ENCODE measurements at places on chromosomes 5 and 9.

- DNase-seq: no peak
Observed at GRCh38 chr9:113349445-113350094, at the start of gene BSPRY. TSS of gene BSPRY (plus strand) at chr9:113349541. CDS start at chr9:113349580, 39 bp downstream.

- no peak for DNase-seq
Observed at GRCh38 chr5:122649080-122649479, 125.8 kb upstream of the SNX2 start.

- DNase-seq: no peak
Observed at GRCh38 chr5:164127527-164127926, 622.1 kb downstream of the MAT2B start.

DNA sequence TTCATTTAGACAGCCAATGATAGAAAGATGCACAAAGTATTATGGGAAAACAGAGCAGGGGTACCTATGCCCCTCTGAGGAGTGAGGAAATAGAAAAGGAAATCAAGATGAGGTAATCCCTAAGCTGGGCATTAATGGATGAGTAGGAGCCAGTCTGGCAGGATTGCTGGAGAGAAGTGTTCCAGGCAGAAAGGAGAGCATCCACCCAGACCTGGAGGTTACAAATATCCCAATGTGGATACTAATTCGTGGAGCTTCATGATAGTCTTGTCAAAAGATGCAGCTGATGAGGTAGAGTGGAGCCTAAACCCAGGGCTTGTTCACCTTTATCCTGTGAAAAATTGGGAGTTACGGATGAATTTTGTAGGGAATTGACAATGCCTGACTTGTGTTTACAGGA lies 328.0 kb downstream of the ZNF608 start:
- no peak for DNase-seq

GRCh38 chr5:83400701-83401100 lies 70.8 kb upstream of the VCAN start:
- DNase-seq: no peak

- DNase-seq: no peak
Observed at GRCh38 chr5:131581702-131582101, 53.3 kb downstream of the RAPGEF6 start.

DNA sequence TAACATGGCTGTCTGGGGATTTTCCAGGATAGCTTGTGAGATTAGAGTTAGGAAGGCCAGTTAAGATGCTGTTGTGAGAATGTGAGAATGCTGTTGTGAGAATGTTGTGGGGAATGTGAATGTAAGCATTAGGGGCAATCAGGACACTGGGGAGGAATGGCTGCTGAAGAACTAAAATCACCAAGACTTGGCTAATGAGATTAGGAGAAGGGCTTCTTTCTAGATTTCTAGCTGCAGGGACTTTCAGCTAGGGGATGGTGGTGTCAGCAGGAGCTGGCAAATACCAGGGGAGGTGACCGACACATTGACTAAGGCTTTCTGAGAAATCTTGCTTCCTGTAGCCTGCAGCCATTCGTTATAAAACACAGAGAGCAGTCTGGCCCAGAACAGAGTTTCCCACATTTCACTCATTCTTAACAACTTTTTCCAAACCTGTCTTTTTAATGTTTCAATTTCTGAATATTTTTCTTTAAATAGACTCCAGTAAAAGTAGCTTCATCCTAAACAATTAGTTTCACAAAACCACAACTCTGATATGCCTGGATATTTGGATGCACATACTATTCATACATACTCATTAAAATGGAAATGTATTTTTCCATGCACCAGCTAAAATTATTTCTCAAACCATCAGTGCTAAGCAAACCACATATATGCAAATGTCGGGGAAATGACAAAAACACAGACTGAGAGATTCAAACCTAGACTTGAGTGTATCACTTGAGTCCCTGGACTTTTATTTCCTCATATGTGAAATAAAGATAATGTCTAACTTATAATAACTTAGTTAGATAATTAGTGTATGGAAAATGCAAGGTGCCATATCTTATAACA lies 89.3 kb upstream of the TNC start:
- DNase-seq: no peak

- no peak for DNase-seq
Observed at GRCh38 chr9:69389437-69389995, 64.5 kb downstream of the ENTREP1 start.

- no peak for DNase-seq
Observed at GRCh38 chr9:137752426-137752825, 125.2 kb upstream of the CACNA1B start.

DNA sequence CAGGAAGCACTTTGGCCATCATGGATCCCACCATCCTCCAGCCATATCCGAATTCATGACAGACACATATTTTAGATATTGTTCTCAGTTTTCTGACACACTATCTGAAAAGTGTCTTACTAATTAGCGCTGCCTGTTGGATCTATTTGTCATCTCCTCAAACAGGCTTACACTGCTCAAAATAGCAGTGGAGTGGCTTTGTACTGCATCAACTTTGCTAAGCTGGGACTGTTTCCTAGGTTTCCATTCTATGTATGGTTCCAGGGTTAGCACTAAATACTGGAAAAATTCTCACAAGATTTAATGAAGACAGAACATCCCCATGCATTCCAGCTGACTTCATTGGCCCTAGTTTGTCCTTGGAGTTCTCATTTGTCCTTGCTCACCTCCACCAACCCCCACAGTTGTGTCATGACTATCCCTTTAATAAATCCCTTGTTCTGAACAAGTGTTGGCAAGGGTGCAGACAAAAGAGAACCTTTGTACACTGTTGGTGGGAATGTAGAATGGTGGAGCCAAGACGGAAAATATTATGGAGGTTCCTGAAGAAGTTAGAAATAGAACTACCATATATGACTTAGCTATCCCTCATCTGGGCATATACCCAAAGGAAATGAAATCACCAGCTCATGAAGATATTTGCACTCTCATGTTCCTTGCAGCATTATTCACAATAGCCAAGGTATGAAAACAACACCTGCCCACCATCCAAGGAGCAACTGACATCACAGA lies 136.5 kb upstream of the RAI14 start:
- no peak for DNase-seq

- no peak for DNase-seq
Observed at GRCh38 chr9:127950513-127951289, 13.0 kb upstream of the DPM2 start.

GRCh38 chr9:114363424-114363823 lies 24.4 kb downstream of the AKNA start:
- DNase-seq: no peak

DNA sequence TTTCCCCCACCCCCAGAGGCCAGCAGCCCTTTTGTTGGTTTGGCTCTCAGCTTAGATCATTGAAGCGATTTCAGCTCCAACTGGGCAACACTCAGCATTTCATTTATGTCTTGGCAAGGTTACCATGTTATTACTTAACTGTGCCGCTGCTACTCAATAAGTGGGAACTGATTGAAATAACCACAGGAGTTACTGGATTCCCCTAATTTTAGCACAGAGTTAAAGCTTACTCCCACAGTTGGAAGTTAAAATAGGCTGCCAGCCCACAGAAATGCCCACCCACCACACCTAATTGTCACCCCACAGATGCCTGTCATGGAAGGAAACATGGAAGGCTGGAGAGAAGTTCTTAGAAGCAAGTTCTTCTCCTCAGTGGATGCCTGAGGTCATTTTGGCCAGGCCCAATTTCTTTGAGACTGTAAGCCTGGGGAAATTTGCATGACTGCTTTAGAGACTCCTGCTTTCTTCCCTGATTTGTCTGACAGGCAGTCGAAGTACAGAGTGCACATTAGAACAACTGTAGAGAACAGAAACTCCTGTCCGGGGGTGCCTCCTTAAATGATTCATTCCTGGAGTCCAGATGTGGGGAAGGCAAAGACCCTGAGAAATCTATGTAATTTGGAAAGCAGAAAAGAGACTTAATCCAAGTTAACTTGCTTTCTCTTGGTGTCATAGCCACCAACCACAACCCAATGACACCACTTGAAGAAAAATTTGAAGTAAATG lies 370.0 kb downstream of the ZSWIM6 start:
- DNase-seq: no peak

DNA sequence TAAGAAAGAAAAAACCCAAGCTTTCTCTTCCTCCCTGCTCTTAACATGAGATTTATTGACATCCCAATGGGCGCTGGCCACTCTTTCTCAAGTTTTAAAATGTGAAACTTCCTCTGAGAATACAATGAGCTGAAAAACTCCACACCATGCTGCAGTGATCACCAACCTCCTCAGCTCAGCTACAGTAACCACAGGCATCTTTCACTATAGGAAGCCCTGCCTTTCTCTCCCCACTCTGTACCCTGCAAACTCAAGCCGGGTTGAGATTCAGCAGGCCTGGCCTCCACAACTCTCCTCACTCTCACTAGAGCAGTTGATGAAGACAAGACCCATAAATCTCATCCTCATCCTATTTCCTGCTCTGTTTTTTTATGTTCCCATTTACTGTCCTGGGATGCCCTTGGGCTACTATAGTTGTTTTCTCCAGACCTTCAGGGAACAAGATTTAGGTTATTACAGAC lies 48.3 kb downstream of the SH3TC2 start:
- DNase-seq: no peak

DNA sequence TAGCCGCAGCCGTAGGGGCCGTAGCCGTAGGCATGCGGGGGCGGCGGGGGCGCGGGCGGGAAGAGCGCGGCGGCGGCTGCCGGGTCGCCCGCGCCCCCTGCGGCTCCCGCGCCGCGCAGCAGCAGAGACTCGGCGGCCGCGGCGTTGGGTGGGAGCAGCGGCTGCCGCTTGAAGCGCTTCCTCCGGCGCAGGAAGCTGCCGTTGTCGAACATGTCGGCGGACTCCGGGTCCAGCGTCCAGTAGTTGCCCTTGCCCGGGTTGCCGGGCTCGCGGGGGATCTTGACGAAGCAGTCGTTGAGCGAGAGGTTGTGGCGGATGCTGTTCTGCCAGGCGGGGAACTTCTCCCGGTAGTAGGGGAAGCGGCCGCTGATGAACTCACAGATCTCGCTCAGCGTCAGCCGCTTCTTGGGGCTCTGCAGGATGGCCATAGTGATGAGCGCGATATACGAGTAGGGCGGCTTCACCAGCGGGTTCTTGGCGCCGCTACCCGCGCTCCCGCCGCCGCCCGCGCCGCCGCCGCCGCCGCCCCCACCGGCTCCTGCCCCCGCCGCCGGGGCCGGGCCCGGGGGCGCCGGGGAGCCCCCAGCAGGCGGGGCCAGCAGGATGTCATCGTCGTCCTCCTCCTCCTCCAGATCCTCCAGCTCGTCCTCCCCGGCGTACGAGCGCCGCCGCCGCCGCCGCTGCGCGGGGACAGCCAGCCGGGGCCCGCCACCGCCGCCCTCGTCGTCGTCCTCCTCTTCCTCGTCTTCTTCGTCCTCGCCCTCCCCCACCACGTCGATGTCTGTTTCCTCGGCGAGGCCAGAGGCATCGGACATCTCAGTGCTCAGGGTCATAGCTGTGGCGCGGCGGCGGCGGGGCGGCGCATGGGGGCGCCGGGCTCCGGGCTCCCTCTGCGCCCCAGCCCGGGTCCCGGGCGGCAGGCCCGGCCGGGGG lies 781 bp downstream of the FOXD1 start:
- DNase-seq: no peak

DNA sequence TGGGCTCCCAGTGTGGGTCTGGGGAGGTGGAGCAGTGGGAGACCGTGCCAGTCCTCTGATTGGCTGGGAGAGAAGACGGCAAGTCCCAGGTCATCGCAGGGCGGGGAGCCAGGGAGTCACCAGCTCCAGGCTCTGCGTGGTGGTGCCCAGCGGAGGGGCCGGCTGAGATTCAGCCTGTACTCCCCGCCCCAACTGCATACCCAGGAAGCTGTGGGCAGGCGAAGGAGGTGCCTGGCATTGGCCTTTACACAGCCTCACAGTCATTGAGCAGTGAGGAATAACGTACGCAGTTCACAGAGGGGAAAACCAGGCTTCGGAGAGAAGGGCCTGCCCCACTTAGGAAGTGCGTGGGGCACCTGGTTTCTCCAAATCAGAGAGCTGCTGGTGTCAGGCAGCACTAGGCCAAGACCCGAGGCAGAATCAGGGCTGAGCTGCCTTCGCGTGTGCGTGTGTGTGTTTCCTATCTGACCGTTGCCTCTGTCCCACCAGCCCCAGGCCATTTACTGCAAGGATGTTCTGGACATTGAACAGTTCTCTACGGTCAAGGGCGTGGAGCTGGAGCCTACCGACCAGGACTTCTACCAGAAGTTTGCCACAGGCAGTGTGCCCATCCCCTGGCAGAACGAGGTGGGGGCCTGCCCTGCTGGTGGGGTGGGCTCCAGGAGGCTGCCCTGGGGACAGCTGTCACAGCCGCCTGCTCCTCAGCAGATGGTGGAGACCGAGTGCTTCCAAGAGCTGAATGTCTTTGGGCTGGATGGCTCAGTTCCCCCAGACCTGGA lies 6.2 kb upstream of the PRR7 start:
- no peak for DNase-seq

- no peak for DNase-seq
Observed at GRCh38 chr5:171175746-171176145, 133.3 kb upstream of the TLX3 start.

- DNase-seq: no peak
Observed at GRCh38 chr5:16713386-16713928, 96.7 kb upstream of the RETREG1 start.

DNA sequence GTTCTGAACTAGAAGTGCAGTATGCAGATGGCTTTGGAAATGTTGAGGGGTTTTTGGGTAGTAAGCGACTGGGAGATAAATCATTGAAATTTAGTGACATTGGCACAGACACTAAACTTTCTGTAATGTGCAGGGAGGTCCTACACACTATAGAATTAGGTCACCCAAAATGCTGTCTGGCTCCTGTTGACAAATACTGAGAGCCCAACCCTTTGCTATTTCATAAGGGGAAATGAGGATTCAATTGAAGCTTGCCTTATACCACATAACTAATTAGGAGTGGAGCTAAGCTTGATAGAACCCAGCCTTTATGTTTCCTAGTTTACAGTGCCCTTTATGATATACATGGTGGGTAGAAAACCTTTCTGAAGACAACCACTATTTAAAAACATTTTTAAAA lies 22.6 kb downstream of the HMGXB3 start:
- DNase-seq: no peak

GRCh38 chr9:2691212-2691611 lies 26.1 kb upstream of the KCNV2 start:
- no peak for DNase-seq

DNA sequence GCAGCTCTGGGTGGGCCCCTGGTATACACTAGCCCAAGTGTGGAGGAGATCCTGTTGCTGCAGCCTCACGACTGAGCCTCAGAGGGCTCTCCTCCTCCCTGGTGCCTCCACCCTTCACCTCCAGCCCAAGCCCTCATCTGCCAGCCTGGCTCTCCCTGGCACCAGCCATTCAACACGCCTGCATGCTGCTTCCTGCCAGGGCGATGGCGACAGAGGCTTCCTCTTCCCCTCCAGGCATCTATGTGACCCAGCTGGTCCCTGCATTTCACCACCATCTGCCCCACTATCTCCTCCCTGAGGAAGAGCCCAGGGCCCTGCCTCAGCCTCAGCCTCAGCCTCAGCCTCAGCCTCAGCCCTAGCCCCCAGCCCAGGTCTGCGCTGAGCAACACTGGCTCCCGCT lies 54.8 kb upstream of the ANGPTL2 start:
- no peak for DNase-seq

- no peak for DNase-seq
Observed at GRCh38 chr5:25448646-25449045, 803.9 kb upstream of the CDH10 start.
